ENCODE measurements at places on chromosomes 12 and 14. TPM values are rescaled to one million over a fixed set of nuclear protein-coding genes. Genes with fewer than 3 reads are reported as not detected.

The DDIT3 gene
- 136 TPM for total RNA-seq

The KRT8 gene
- total RNA-seq = 5.1 TPM

The SLC7A7 gene
- 4.7 TPM for total RNA-seq

The E2F7 gene
- 16.5 TPM for total RNA-seq

The CCDC197 gene
- total RNA-seq = not detected

The CCDC184 gene
- total RNA-seq = under 0.01 TPM

The GPRC5A gene
- 4.7 TPM for total RNA-seq

The KRT2 gene
- not detected for total RNA-seq

The SRRM4 gene
- not detected for total RNA-seq

The SMIM41 gene
- not detected for total RNA-seq

The STXBP6 gene
- 5.8 TPM for total RNA-seq

The NOC4L gene
- 11.2 TPM for total RNA-seq

The IL31 gene
- total RNA-seq = not detected

The TAS2R9 gene
- not detected for total RNA-seq

The PLCZ1 gene
- not detected for total RNA-seq

The PRIMA1 gene
- not detected for total RNA-seq

The CD4 gene
- 15.0 TPM for total RNA-seq

The HOXC5 gene
- 1.8 TPM for total RNA-seq

The CCDC196 gene
- not detected for total RNA-seq

The KCNMB4 gene
- under 0.01 TPM for total RNA-seq

The TMEM253 gene
- total RNA-seq = not detected

The PTPRB gene
- total RNA-seq = 0.29 TPM

The SYT10 gene
- not detected for total RNA-seq

The APOLD1 gene
- 3.3 TPM for total RNA-seq

The SLC6A15 gene
- total RNA-seq = under 0.01 TPM

The ADSS1 gene
- 4.3 TPM for total RNA-seq

The RFLNA gene
- 15.9 TPM for total RNA-seq

Measured in osteoblast (primary cell).